ENCODE measurements at places on chromosomes 3 and 15. TPM values are rescaled to one million over a fixed set of nuclear protein-coding genes. Genes with fewer than 3 reads are reported as not detected.

The SERPINI1 gene
- 6.1 TPM for total RNA-seq

The ATP13A4 gene
- total RNA-seq, result 1.3 TPM

The AMIGO3 gene
- under 0.01 TPM for total RNA-seq

The UNC13C gene
- not detected for total RNA-seq
